NCI-H187 (cell line): ENCODE measurements at places on chromosomes 12 and 14.

DNA sequence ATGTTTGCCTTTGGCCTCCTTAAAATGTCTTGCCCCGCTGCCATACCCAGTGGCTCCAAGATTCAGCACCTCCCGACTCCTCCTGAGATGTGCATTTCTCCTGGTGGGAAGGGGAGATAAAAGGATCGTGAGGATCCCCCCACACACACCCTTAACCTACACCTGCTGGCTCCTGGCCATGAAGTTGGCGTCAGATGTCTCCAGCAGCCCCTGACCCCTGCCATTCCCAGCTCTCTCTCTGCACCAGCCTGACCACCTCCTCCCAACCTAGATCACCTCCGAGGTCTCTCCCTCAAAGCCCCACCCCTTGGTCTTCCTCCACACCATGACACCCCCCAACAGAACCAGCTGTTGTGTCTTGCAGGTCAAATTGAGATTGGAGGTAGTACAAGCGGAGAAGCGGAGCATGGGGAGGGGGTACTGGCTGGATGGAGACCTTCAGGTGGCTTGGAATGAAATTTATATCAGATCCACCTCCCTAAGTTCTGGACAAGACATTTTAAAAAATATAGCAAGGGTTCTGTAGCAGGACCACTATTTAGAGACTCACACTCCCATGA is 151.1 kb upstream of the FKBP4 start:
- no peak for DNase-seq

GRCh38 chr12:45324391-45324790 is 108.5 kb downstream of the ANO6 start:
- no peak for DNase-seq

- DNase-seq = no peak
Observed at GRCh38 chr12:550473-551260, 90.9 kb downstream of the B4GALNT3 start.

DNA sequence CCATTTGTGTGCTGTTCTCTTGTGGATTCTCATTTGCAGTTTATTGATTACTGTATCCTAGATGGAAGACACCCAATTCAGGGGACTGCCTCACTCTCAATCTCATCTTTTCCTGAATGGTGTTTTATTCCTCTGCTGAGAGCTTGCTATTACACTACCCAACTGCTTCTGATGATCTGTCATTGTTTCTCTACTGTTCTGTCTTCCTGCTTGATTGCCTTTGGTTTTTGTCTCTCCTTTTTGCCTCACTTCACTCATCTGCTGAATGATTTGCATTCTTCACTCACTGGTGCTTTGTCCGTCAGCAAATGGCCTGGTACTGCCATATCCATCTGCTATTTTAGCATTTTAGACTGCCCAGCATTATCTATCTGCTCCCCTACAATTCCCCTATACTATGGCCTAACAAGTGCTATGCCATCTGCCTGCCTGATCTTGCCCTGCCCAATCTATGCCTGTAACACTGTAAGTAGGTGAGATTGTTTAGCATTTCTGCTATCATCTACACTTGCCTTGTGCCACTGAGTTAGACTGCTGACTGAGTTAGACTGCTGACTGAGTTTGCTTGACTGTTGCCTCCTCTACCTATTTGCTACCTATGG is 335.1 kb downstream of the GPHN start:
- no peak for DNase-seq

- no peak for DNase-seq
Observed at GRCh38 chr14:87667659-87668058, 325.3 kb downstream of the GALC start.

DNA sequence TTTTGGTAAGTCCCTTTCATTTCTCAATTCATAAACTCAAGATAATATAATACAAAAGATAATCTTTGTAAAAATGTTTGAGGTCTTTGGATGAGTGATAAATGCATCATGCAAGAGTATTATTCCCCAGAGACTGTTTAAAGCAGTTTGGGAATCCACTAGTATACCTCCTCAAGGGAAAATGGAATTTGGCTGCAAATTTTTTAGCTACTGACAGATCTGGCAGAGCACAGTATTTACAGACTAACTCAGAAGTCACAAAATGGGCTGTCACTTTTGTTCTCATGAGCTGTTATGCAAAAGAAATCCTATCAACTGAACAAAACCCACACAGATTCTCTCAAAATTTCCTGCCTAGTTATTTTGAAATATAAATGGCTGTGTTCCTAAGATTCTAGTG is 9.9 kb downstream of the SPIC start:
- DNase-seq = no peak
